ENCODE measurements at places on chromosomes 1 and 21. TPM values are rescaled to one million over a fixed set of nuclear protein-coding genes. Genes with fewer than 3 reads are reported as not detected.

DNA sequence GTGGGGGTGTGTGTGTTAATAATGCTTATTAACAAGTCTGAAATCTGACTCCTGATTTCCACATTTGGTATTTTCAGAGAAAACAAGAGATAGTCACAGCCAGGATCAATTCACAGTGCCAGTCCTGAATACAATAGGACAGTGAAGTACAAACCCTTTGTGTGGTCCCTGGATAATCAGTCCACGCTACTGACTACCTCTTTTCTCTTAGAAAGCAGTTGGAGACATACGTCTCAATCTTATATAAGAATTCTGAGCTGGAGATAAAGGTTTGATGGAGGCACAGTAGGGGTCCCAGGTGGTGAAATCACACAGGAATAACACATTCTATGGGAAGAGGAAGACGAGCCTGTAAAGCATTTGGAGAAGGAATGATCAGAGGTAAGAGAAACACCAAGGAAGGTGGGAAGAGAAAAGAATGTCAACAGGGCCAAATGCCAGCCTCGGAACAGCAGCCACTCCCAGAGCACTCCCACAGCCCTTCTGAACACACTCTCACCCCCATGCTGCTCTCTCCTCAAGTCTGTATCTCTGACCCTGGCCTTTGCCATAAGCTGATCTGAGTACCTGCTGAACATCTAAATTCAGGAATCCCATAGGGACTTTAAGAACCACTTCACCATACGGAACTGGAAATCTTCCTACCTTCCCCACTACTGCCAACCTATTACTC is 48.6 kb downstream of the TRAF5 start:
- DNase-seq: no peak

- DNase-seq: no peak
Measured at GRCh38 chr1:101964708-101965107, 32.0 kb downstream of the OLFM3 start.

GRCh38 chr1:226572325-226572726 is 23.8 kb downstream of the STUM start:
- no peak for DNase-seq

GRCh38 chr1:60292140-60292539 is 218.6 kb upstream of the C1orf87 start:
- no peak for DNase-seq

DNA sequence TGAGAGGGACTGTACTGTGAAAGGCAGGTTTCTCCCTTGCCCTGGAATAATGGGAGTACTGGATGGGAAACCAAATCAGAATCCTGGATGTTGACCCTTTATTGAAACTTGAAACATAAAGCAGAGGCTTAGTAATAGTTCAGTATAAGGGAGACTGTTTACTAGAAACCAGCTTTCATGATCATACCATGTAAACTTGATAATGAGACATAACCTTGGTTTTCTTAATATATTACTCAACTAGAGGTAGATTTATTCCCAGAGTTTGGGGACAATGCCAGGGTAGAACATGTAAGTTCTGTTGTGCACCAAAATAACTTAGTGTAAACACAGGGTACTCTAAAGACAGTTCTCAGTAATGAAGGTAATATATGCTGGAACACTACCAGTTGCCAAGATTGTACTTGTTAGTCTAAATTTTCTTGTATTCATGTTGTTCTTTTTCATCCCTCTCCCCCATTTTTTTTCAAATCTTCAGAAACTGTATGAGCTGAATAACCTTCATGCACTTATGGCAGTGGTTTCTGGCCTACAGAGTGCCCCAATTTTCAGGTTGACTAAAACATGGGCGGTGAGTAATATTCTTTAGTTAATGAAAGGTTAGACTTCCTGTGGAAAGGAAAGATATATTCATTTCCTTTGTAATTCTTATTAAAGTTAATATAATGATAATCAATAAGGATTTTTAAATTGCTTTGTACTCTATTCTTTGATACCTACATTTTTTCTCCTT is 49.6 kb downstream of the ANGPTL1 start:
- no peak for DNase-seq

- DNase-seq: no peak
Measured at GRCh38 chr1:183205196-183205781, 19.2 kb downstream of the LAMC2 start.

DNA sequence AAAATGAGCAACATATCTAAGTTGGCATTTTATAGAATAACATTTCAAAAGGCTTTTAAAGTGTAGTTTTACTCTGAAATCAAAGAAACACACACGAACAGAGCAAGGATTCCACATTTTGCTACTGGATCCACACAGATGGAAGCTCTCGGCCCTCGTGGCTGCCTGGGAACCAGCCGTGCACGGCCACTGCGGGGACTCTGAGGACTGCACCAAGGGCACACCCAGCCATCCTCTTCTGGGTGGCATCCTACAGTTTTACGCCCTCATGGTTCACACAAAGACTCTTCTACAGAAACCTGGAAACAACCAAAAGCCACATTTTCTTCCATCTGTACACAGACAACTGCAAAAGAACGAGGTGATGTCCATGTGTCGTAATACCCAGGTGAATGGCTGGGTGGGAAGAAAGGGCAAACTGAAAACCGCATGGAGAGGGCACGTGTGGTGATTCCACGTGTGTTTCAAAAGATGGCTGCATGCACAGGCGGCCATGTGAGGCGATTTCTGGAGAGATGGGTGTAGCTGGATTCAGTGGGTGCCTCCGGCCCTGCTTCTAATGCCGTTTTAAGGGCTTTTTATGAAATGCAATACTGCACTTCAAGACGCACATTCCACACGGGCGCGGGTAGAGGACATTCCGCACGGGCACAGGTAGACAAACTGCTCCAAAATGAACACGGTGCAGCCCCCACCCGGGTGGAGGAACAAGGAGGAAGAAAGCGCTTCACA is 8.1 kb downstream of the POFUT2 start:
- no peak for DNase-seq

DNA sequence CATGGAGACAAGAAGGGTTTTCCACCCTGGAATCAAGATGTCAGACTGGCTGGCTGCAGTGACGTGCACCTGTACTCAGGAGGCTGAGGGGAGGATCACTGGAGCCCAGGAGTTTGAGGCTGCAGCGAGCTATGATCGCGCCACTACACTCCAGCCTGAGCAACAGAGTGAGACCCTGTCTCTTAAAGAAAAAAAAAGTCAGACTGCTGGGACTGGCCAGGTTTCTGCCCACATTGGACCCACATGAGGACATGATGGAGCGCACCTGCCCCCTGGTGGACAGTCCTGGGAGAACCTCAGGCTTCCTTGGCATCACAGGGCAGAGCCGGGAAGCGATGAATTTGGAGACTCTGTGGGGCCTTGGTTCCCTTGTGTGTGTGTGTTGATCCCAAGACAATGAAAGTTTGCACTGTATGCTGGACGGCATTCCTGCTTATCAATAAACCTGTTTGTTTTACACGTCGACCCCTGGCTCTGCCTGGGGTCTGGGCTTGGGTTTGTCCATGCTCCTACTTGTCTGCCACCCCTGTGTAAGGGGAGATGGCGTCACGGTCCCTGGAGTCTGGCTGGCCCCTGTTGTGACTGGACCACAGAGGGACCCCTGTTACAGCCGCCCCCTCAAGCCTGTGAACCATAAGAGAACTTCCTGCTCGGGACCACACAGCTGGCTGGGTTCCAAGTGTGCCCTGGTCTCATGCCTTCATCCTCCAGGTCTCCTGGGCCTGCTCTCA is 20.9 kb upstream of the VPS13D start:
- peak; percentile 69 for DNase-seq

- peak; percentile 71 for DNase-seq
Measured at GRCh38 chr1:161020509-161021164, at the start of gene F11R. TSS of gene F11R (minus strand) at chr1:161021152. CDS start at chr1:161021073, 79 bp downstream.

GRCh38 chr1:29475326-29475725 is 239.0 kb downstream of the PTPRU start:
- DNase-seq: no peak

DNA sequence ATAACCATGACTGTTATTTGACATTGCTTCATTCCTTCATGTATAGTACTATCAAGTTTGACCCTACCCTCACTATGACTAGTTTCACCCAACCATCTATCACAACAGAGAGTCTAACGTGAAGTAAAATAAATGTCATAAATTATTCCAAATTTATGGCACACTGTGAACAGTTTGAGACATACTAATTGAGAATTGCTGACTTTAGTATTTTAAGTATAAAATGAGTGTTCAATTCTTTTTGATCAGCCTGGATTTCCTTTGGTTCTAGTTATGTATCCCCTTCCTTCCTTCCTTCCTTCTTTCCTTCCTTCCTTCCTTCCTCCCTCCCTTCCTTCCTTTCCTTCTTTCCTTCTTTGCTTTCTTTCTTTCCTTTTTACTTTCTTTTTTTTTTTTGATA is 14.5 kb downstream of the CR1 start:
- DNase-seq: no peak

Gene KRTAP6-1
- total RNA-seq: not detected

DNA sequence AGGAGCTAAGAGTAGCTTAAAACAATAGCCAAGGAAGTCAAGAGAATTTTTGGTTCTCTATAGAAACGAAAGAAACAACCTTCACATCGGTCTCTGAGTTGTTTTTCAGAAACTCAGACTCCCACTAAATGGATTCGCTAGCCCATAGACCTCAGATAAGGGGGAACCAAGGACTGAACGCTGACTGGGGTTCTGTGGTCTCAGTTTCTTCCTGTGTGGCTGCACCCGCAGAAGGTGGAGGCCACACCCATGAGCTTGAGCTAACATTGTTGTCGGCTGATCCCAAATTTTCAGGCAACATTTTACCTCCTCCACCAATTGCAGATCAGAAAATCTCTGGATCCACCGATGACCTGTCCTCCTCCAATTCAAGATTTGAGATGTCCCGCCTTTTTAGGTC is 456.1 kb downstream of the AJAP1 start:
- DNase-seq: no peak

Gene TRIM58
- 0.14 TPM for total RNA-seq

GRCh38 chr1:76142771-76143540 is 68.4 kb downstream of the ST6GALNAC3 start:
- peak; percentile 13 for DNase-seq

GRCh38 chr1:15834406-15835204 is 12.9 kb upstream of the SPEN start:
- peak; percentile 84 for DNase-seq

DNA sequence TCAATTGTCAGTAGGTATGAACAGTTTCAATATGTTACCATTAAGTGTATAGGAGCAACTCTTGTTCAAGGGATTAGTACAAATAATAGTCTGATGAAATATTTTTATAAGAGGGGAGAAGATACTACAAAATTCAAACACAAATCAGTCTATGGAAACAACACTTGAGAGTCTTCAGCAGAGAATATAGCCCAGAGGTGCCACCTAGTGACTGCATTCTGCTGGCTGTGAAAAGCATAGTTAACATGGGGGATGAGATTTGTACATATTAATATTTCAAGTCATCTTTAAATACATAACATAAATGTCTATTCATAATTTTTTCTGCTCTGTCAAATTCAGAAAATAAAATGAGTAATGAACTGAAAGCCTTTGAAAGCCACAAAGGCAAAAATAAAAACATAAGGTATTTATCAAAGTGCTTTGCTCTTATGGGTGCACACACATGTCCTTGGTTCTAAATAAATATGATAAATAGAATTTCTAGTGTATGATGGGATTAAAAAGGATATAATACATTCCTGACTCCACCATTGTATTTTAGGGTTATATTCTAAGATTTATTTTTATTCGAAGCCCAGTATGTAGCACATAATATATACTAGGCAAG is 440.9 kb upstream of the ZRANB2 start:
- DNase-seq: peak; percentile 30

GRCh38 chr1:156423422-156424352 is 54.7 kb downstream of the RHBG start:
- DNase-seq: no peak

DNA sequence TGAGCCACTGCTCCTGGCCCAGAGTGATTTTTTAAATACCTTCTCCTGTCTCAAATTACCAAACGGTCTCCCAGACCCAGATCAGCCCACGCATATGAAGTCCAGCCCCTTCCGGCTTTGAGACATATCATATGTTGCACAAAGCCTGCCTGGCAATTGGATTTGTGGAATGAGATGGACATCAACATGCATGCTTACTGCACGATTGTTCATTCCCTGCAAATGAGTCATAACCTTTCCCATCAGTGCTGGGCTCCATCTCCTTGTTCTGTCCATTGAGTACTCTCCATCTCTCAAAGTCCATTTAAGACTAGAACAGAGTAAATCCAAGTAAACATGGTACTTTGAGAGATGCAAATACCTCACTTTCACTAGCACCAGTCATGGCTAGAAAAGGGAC is 612.2 kb upstream of the USP24 start:
- DNase-seq: no peak

DNA sequence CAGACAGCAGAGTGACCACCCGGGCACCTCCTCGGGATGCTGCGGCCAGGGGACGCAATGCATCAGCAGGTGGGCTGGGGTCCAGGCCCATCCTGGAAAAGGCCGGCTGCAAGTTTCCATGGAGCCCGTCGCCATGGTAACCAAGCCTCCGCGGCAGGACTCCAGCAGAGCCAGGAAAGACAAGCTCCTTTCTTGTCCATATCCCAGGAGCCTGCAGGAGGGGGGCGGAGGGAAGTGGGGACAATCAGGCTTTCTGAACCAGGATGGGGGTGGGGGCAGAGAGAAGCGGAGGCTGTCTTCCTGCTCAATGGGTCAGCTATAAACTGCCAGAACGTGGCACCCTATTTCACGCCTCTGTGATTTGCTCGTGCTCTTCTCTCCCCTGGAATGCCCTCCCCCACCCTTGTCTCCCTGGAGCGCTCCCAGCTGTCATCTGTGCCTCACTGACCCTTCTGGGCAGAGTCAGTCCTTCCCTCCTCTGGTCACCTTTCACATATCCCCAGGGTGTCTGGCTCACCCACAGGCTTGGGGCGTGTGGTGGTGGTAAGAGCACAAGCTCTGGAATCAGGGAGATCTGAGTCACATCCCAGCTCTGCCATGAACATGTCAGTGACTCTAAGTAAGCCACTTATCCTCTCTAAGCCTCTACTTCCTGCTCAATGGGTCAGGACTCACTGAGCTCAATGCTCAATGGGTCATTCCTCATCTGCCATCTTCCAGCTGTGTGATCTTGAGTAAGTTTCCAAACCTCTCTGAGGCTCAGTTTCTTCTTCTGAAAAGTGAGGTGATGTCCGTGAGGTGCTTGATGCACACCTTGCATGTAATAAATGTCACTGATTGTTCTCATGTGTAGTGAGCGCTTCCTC is 58.9 kb upstream of the LAPTM5 start:
- peak; percentile 35 for DNase-seq

Gene SPRTN
- 3.9 TPM for total RNA-seq

Gene FAM72D
- total RNA-seq: not detected

Gene ELF3
- total RNA-seq: 148 TPM

Gene TGFB2
- total RNA-seq: 3.1 TPM

GRCh38 chr1:90486134-90486824 is 230.8 kb downstream of the BARHL2 start:
- DNase-seq: no peak

Gene EDARADD
- 1.3 TPM for total RNA-seq

Data from pancreas (tissue), 10 donors.